ENCODE measurements at places on chromosomes 7 and 10.

GRCh38 chr10:113452146-113452845 lies 100.6 kb upstream of the HABP2 start:
- DNase-seq = no peak
- no peaks in the 10 kb centered on the region for H3K27me3 ChIP-seq
- no peak overlapping the region for H3K4me3 ChIP-seq
- H3K27ac ChIP-seq = no peak overlapping the region
- H3K36me3 ChIP-seq = no peaks in the 10 kb centered on the region

DNA sequence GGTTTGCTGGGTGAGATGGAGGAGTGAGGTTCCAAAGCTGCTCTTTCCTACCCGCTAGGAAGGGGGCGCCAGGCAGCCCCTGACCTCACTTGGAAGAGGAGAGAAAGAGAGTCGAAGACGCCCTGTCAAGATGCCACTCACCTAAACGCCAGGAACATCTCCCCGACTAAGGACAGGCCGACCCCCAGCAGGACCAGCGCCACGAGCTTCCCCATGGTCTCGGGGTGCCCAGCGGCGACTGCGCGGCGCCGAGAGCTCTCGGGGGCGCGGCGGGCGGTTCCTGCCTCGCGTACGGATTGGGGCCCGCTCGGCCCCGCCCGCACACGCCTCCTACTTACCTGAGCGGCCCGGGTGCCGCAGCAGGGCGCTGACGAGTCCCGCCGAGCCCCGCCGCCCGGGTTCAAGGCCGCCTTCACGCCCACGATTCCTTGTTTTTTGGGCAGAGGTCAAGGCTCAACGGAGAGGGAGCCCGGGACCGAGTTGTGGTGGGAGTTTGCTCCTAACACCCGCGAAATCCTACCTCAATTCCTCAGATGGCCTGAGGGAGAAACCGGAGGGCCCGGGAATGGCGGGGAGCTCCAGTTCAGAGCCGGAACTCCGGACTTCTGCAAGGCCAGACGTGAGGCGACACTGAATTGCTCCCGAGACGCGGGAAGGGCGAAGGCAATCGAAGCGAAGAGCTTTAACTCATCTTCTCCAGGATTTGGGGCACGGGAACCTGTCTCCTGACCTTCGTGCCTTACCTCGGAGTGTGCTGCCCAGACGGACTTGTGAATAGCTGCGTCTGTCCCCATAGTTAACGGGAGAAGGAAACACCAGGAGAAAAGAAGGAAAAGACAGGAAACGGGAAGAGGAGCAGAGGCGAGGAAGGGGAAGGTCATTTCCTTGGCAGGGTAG lies at the start of gene PON3:
PON3 (minus strand) TSS at position 240 of the 897 bp plus-strand sequence; CDS start at position 215, 25 bp downstream.
- peak within 1 kb of the TSS; percentile 20 for H3K4me3 ChIP-seq
- H3K27ac ChIP-seq = peak within 1 kb of the TSS; percentile 16
- H3K36me3 ChIP-seq = no peaks in the 10 kb centered on the region
- H3K27me3 ChIP-seq = no peaks in the 10 kb centered on the region
- DNase-seq = no peak
- H3K4me1 ChIP-seq = no peaks in the 10 kb centered on the region

- H3K4me3 ChIP-seq = no peak overlapping the region
- H3K27me3 ChIP-seq = no peaks in the 10 kb centered on the region
- H3K4me1 ChIP-seq = no peaks in the 10 kb centered on the region
Measured at GRCh38 chr7:129150199-129150996, 5.9 kb downstream of the TSPAN33 start.

- H3K4me1 ChIP-seq = no peaks in the 10 kb centered on the region
- H3K27me3 ChIP-seq = no peaks in the 10 kb centered on the region
- no peak for DNase-seq
- no peaks in the 10 kb centered on the region for H3K36me3 ChIP-seq
- H3K27ac ChIP-seq = no peak overlapping the region
Measured at GRCh38 chr10:125097409-125098070, 62.8 kb downstream of the CTBP2 start.

DNA sequence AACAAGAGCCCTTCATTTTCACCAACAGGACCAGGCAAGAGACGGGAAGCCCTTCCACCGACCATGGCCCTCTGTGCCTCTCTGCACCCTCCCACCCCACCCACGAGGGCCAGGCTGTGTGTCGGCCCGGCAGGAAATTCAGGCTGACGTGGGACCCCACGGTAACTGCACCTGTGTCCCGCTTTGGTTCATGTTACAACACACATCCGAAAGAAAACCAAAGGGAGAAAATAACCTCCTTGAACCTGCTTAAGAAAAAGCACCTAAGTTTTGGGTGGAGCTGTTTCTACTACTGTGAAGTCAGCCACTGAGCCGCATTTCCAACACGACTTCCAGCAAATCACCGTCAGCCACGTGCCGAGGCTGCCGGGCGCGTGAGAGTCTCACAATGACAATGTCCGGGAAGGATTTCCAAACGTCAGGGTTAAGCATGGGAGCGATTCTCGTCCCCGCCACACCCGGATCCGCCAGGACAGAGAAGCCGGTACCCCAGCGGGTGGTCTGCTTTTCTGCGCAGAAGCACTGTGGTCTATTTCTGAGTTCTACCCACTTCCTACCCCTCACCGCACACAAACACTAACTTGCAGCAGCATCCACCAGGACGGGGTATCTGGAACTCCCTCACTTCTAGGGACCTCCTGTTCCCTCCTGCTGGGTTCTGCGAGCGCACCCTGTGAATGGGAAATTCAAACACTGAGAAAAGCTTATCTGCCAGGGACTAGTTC lies 36.6 kb downstream of the AMZ1 start:
- no peaks in the 10 kb centered on the region for H3K27me3 ChIP-seq
- H3K27ac ChIP-seq = no peak overlapping the region
- H3K4me3 ChIP-seq = no peak overlapping the region
- DNase-seq = no peak

DNA sequence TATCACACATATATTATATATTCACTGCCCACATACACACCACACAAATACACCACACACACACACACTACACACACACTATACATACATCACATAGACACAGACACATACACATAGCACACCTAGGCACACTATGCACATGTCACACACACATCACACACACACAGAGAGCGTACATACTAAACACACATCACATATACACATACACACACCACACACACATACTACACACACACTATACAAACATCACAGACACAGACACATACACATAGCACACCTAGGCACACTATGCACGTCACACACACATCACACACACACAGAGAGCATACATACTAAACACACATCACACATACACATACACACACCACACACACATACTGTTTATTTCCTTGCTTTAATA lies 165.5 kb downstream of the KCNMA1 start:
- no peaks in the 10 kb centered on the region for H3K4me1 ChIP-seq
- H3K27me3 ChIP-seq = no peaks in the 10 kb centered on the region
- no peak overlapping the region for H3K4me3 ChIP-seq

GRCh38 chr10:86284355-86285105 lies 82.1 kb downstream of the GRID1 start:
- no peak overlapping the region for H3K27ac ChIP-seq
- no peaks in the 10 kb centered on the region for H3K4me1 ChIP-seq
- H3K4me3 ChIP-seq = no peak overlapping the region
- no peak for DNase-seq

DNA sequence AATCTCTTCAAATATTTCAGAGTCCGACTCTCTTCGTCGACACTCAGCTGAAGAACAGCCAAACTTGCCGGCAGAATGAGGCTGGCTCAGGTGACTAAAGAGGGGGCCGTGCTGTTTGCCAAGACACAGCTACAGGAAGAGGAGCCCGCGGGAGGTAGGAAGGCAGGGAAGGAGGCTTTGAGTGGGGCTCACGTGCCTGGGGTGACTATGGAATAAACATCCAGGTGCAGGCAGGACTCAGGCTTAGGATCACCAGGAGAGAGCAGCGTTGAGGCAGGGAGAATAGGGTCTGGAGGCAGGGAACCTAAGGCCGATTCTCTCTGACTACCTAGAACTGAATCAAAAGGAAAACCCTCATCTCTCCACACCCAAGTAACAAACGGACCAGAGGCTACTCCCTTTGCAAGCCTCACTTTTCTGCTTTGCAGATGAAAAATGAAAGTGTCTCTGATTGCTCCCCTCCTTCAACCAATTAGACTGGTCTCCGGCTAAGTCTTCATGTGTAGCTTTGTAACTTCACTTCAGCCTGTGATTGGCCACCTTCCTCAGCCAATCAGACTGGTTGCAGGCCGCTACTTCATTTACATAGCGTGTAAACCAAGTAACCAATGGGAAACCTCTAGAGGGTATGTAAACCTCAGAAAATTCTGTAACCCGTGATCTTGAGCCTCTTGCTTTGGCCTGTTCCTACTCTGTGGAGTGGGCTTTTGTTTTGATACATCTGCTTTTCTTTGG lies 19.7 kb upstream of the BNIP3 start:
- no peaks in the 10 kb centered on the region for H3K4me1 ChIP-seq
- H3K4me3 ChIP-seq = no peak overlapping the region
- DNase-seq = no peak
- no peaks in the 10 kb centered on the region for H3K36me3 ChIP-seq
- no peak overlapping the region for H3K27ac ChIP-seq

GRCh38 chr10:49644035-49644646 lies 30.3 kb downstream of the CHAT start:
- no peaks in the 10 kb centered on the region for H3K4me1 ChIP-seq
- DNase-seq = no peak
- no peaks in the 10 kb centered on the region for H3K36me3 ChIP-seq
- no peak overlapping the region for H3K4me3 ChIP-seq

DNA sequence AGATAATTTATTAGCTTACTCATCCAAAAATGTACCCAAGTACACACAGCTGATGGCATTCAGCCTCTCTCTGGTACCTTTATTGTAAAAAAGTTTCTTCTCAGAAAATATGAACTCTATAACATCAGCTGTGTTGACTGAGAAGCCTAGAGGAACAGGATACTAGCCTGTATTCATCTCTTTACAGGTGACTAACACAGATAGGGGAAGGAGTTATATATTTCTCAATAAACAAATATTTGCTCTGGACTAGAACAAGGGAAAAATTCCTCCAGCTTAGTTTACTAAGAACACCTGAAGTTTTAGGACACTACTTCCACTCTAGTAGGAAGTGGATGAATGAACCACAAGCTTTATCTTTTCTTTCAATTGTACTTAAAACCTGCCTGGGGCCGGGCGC lies 67.8 kb downstream of the ZNF248 start:
- H3K27me3 ChIP-seq = no peaks in the 10 kb centered on the region
- H3K4me3 ChIP-seq = no peak overlapping the region
- no peak overlapping the region for H3K27ac ChIP-seq
- no peak for DNase-seq

GRCh38 chr10:22714479-22715289 lies at the start of gene PIP4K2A:
PIP4K2A (minus strand) TSS chr10:22714578; CDS start chr10:22714326, 252 bp downstream.
- H3K36me3 ChIP-seq = no peaks in the 10 kb centered on the region
- H3K27me3 ChIP-seq = no peaks in the 10 kb centered on the region
- DNase-seq = peak; percentile 51
- peak within 1 kb of the TSS; percentile 78 for H3K4me3 ChIP-seq
- no peaks in the 10 kb centered on the region for H3K4me1 ChIP-seq
- peak within 1 kb of the TSS; percentile 79 for H3K27ac ChIP-seq

DNA sequence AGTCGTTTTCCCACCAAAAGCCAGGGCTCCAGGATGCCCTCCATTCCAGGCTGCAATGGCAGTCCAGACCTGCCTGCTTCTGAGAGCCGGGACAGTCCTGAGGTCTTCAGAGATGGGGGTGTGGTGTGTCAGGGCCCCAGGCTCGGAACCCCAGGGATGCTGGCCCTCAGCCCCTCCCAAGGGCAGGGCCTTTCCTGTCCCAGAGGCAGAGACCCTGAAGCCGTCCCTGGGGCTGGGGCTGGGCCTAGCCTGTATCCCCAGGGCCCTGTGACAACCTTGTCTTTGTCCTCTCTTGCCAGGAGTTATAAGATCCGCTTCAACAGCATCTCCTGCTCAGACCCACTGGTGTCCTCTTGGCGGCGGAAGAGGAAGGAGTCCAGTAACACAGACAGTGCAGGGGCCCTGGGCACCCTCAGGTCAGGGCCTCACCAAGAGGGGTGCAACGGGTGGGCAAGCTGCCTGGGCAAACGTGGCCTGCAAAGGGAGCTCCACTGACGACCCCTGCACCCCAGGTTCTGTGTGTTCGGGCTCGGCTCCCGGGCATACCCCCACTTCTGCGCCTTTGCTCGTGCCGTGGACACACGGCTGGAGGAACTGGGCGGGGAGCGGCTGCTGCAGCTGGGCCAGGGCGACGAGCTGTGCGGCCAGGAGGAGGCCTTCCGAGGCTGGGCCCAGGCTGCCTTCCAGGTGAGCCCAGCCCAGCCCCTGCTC lies 15.9 kb downstream of the NOS3 start:
- H3K36me3 ChIP-seq = no peaks in the 10 kb centered on the region
- H3K27ac ChIP-seq = no peak overlapping the region
- no peaks in the 10 kb centered on the region for H3K27me3 ChIP-seq
- no peak for DNase-seq
- H3K4me1 ChIP-seq = peaks cover 6% of the 10 kb centered on the region
- H3K4me3 ChIP-seq = no peak overlapping the region

DNA sequence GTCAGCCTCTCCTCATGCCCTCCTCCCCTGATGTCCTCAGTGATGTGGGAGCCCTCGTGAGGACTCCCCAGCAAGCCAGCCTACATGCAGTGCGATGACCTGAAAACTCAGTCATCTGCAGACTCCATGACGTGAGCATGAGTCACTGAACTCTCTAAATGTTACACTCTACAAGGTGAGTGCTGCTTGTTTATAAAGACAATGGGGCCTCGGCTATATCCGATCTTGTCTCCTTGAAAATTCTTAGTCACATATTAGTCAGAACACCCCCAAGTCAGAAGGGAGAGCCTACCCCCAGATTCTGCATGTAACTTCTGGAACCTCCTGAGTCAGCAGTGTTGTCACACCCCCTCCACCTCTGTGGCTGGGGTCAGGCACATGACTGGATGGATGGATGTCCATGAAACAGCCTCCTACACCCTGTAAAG lies 673.8 kb downstream of the INHBA start:
- no peak for DNase-seq
- H3K4me3 ChIP-seq = no peak overlapping the region
- H3K27me3 ChIP-seq = no peaks in the 10 kb centered on the region
- H3K36me3 ChIP-seq = no peaks in the 10 kb centered on the region
- H3K27ac ChIP-seq = no peak overlapping the region

DNA sequence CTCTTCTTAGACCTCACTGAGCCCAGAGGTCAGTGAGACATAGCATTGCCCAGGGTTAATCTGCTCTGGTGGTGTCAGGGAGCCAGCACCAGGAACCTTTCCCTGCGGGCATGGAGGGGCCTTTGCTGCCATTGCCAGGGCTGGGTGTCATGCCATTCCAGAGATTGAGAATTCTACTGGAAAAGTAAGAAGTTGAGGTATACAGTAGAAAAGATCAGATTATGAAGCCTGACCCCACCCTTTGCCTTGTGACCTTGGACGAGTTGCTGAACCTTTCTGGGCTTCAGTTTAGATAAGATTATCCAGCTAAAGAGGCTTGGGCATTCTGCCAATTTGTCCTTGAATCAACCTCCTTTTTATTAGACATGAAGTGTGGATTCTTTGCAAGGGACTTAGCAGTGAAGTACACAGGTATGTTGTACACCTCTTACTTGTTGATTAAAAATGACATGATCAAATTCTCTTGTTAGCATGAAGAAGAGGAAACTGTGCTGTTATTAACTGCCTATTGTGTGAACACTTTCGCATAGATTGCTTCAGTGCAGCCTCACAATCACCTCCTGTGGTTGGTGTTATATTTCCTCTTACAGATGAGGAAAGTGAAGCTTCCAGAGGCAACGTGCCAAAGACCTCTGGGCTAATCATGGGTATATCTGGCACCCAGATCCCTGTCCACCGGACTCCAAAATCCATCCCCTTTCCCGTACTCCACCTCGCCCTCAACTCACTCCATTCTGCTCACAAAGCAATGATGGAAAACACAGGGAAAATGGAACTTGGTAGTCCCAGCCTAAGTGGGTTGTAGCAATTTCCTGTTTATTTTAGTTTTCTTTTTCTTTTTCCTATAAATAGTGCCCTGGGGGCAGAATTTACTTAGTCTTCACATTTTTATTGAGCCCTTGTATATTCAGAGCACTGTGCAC lies 151.3 kb downstream of the CAMK1D start:
- DNase-seq = no peak
- no peaks in the 10 kb centered on the region for H3K36me3 ChIP-seq
- no peaks in the 10 kb centered on the region for H3K27me3 ChIP-seq

Measured in uterus (tissue), 4 donors.